Foreskin melanocyte (primary cell): ENCODE measurements at places on chromosomes 2 and 18.

- DNase-seq, result no peak
Measured at GRCh38 chr2:70775141-70775540, 7.1 kb upstream of the ADD2 start.

- no peak for DNase-seq
Measured at GRCh38 chr2:31434911-31435310, 20.4 kb upstream of the XDH start.

- no peak for DNase-seq
Measured at GRCh38 chr18:57050310-57050949, 96.5 kb upstream of the BOD1L2 start.

- no peak for DNase-seq
Measured at GRCh38 chr18:52288403-52289004, 51.5 kb upstream of the DCC start.

GRCh38 chr2:165467921-165468320 is 1.6 kb upstream of the CSRNP3 start:
- no peak for DNase-seq

- no peak for DNase-seq
Measured at GRCh38 chr2:153946036-153946435, 74.3 kb downstream of the GALNT13 start.

- DNase-seq, result no peak
Measured at GRCh38 chr18:48673853-48674721, 135.3 kb downstream of the CTIF start.

GRCh38 chr2:232898592-232899543 is 28.8 kb downstream of the SNORC start:
- DNase-seq, result no peak

GRCh38 chr18:8526332-8526731 is 82.9 kb upstream of the RAB12 start:
- no peak for DNase-seq

DNA sequence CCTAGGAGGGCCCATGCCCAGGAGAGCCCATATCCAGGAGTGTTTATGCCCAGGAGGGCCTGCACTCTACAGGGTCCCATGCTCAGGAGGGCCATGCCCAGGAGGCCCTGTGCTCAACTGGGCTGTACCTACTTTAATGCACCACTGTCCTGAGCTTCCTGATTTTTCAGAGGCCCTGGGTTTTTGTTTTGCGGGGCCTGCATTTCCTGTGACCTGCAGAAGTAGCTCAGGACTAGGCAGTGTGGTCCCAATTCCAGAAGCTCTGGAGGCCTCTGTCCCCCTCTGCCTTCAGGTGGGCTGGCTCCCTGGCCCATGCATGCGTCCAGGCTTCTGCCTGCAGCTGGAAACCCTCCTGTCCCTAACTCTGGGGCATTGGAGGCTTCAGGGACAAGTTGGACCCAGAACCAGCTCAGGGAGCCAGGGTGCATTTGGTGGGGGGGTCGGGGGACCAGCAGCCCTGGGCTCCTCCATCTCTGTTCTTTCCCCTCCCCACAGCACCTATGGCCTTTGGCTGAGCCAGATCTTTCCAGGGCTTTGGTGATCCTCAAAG is 10.8 kb downstream of the GPR35 start:
- no peak for DNase-seq

GRCh38 chr18:58158459-58158858 is 114.4 kb downstream of the NEDD4L start:
- no peak for DNase-seq
